ENCODE measurements at places on chromosomes 6 and 20.

- DNase-seq, result no peak
Observed at GRCh38 chr6:86723729-86724128, 213.6 kb upstream of the HTR1E start.

- DNase-seq, result no peak
Observed at GRCh38 chr6:155943635-155944034, 488.0 kb upstream of the NOX3 start.

GRCh38 chr20:21501184-21501583 lies 12.7 kb downstream of the NKX2-2 start:
- no peak for DNase-seq

GRCh38 chr6:120774275-120774674 lies 560.0 kb downstream of the TBC1D32 start:
- no peak for DNase-seq

DNA sequence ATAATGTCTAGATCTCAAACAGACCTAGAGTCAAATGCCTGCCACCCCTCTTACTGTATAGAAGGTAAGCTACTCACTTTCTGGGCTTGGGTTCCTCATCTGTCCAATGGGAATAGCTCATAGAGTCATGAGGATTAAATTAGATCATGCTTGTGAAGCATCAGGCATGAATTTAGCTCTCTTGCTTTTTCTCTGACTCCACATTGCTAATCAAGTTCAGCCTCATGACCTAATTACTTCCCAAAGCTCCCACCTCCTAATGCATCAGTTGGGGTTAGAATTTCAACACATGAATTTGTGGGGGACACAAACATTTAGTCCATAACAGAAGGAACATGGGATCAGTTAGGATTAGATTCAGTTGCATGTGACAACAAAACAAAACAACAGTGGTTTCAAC lies 4.6 kb upstream of the DDX27 start:
- no peak for DNase-seq

DNA sequence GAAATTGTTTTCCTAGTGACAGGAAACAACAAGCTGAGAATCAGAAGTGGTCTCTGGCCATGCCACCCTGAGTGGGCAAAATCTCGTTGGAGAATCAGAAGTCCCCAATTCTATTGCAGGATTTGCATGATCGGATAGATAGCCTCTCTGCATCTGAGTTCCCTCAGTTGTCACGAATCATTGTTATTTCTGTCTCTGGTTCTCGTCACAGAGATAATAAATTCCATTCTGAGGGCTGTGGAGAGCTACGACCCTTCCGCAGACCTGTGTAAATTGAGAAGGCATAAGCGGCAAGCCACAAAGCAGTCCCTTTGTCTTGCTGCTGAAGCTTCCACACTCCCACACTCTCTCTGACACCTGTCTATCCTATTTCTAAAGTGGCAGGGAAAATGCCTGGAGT lies 102.4 kb upstream of the CNR1 start:
- DNase-seq, result no peak

GRCh38 chr6:111646942-111647341 lies 41.3 kb upstream of the TRAF3IP2 start:
- no peak for DNase-seq

DNA sequence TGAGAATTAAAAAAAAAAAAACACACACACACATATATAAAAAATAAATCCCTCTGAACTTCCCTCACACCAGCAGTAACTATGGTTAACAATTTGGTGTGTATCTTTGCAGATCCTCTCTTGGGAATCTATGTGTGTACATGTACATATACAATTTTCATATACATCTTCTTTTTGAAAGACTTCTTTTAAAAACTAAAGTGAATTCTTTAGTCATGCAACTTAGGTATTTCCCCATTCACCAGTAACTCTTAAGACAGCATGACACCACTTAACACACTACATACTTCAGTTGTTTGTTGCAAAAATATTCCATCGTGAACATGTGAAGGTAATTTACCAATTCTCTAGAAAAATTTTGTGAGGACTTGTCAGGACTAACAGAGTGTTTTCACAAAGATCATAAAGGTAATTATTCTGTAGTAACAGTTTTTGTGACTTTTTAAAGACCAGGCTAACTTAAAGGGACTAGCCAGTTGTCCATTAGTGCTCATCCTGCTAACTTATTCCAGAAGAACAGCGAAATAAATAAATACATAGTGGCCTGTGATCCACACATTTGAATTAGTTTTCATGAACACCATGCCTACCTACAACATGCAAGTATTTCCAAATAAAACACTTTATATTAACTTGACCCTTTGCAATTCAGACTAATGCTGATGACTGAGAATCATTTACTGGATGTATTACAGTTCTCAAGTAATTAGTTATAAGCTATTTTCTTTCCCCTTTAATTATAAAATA lies 12.1 kb downstream of the RBM39 start:
- no peak for DNase-seq

DNA sequence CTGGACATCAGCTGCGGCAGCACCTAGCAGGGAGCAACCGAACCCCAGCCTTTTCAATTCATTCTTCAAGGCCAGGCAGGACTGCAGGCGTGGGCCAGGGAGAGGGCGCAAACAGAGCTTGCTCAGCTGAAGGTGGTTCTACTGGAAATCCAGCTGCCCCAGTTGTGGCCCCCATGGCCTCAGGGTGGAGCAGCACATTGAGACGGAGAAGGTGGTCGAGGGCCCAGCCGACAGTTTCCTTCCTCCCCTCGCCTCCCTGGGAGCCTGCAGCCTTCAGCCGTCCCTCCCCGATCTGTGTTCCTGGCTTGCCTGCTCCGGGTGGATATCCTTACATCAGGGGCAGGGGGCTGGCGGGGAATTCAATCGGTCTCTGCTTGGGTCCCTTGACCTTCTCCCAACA lies 217.8 kb downstream of the ANKRD60 start:
- DNase-seq, result no peak

GRCh38 chr6:119237177-119237715 lies 112.3 kb downstream of the MAN1A1 start:
- DNase-seq, result no peak

GRCh38 chr6:22133357-22133756 lies 163.5 kb downstream of the PRL start:
- DNase-seq, result no peak

GRCh38 chr6:33915134-33915533 lies 111.3 kb upstream of the MLN start:
- no peak for DNase-seq

- DNase-seq, result no peak
Observed at GRCh38 chr6:5871296-5871695, 135.4 kb downstream of the NRN1 start.
